ENCODE measurements at places on chromosomes 13 and 19.

DNA sequence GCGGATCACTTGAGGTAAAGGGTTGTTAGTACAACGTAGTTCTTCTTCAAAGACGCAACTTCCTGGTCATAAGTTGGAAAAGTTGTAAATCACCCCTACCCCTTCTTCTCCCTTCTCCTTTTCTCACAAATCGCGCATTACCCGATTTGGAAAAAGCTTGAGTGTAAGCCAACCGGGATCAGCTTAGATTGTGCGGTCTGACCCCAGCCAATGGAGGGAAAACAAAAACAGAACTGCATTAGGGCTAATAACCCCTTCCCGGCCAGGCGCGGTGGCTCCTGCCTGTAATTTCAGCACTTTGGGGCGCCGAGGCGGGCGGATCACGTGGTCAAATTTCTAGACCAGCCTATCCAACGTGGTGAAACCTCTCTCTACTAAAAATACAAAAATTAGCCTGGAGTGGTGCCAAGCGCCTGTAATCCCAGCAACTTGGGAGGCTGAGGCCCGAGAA is 806 bp downstream of the ZNF90 start:
- no peak for DNase-seq

DNA sequence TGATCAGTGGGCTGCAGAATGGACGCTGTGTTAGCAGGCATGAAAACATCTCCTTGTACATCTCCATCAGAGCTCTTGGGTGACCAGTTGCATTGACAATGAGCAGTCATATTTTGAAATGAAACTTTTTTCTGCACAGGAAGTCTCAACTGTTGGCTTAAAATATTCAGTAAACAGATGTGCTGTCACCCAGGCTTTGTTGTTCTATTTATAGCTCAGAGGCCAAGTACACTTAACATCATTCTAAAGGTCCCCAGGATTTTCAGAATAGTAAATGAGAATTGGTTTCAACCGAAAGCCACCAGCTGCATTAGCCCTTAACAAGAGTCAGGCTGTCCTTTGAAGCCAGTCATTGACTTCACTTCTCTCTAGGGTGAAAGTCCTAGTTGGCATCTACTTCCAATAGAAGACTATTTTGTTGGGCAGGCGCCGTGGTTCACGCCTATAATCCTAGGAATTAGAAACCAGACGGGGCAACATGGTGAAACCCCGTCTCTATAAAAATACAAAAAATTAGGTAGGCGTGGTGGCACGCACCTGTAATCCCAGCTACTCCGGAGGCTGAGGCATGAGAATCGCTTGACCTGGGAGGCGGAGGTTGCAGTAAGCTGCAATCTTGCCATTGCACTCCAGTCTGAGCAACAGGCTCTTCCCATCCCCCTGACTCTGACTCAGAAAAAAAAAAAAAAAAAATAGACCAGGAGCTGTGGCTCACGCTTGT is 7.9 kb upstream of the PDE4A start:
- DNase-seq, result no peak

- DNase-seq, result no peak
Observed at GRCh38 chr13:29743201-29743786, 107.1 kb downstream of the UBL3 start.

DNA sequence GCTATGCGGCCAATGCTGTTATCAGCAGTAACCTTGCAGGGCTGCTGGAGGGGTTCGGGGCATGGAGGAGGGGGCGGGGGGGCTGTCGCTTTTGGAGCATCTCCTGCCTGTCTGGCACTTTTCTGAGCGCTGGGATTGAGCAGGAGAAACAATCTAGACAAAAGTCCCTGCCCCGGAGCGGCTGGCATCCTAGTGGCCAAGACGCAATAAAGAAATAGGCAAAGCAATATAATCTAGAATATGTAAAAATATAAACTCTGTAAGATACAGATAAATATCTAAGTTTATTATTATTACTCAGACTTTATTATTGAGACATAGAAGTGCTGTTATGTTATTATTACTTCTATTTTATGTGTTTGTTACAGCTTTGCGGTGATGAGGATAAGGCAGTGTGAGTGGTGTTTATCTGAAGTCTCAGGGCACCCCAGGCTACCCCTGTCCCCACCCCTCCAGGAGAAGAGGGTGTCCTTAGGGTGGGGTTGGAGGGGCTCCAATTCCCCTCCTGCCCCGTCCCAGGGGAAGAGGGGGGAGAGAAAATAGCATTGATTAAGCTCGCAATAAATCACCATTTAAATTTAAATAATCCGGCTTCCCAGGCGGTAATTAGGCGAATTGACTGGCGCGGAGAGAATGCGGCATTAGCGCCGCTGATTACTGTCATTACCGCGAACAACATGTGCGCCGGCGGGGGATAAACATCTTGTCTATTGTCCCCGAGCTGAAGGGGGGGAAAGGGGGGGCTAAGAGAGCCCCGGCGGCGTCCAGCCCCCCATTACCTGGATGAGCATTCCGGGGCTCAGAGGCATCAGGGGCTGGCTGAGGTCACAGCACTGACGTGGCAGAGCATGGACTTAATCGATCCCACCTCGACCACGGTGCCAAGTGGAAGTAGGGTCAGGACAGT is 3.2 kb downstream of the NPAS1 start:
- DNase-seq, result no peak

DNA sequence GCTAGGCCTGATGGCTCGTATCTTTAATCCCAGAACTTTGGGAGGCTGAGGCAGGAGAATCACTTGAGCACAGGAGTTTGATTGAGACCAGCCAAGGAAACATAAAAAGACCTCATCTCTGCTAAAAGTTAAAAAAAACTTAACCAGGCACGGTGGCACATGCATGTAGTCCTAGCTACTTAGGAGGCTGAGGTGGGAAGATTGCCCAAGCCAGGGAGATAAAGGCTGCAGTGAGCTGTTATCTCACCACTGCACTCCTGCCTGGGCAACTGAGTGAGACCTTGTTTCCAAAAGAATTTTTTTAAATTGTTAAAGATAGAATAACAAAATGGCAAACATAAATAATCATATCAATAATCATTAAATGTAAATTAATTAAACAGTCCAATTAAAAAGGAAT is 365.8 kb downstream of the MTUS2 start:
- no peak for DNase-seq

GRCh38 chr19:46413262-46414031 is at the start of gene CCDC8:
CCDC8 (minus strand) TSS chr19:46413564; CDS start chr19:46412810, 754 bp downstream.
- peak; percentile 53 for DNase-seq

DNA sequence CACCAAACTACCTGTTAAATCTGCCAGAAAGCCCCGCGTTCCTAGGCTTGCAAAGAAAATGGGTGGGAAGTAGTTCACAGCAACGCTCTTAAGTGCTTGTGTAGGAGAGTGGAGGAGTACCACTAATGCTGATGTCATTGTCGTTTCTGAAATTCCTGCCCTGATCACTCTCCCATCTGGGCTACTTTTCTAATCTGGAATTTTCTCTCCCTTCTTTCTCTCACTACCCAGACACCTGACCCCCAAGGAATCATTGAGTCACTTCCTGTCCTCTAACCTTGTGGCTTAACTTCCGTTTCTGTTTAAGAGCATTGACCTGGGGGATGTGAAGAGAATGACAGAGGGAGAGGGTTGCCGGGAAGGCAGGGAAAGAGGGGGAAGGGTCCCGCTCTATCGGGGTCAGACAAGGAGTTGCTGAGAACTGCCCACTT is 98.7 kb downstream of the STARD13 start:
- DNase-seq, result no peak

DNA sequence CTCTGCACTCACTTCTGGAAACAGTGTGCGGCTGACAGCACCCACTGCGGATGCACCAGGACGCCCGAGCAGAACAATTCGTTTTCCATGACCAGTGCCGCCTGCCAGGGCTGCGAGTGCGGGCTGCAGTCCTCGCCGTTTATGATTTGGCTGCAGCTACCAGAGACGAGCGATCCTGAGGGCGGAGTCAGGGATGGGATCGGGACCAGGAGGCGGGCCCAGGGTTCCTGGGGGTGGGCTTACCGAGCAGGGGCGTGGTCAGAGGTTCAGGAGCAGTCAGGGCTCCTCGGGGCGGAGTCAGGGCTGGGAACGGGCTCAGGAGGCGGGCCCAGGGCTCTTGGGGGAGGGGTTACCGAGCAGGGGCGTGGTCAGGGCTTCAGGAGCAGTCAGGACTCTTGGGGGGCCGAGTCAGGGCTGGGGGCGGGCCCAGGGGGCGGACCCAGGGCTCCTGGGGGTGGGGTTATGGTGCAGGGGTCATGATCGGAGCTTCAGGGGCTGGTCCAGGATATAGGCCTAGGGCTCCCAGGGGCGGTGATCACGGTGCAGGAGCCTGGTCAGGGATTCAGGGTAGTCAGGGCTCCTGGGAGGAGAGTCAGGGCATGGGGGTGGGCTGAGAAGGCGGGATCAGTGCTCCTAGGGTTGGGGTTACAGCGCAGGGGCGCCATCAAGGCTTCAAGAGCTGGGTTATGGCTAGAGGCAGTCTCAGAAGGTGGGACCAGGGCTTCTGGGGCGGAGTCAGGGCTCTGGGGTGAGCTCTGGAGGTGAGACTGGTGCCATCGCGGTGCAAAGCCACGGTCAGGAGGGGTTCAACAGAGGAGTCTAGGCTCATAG is 1.7 kb downstream of the KLK4 start:
- no peak for DNase-seq

GRCh38 chr13:44298314-44298713 is 75.3 kb upstream of the SERP2 start:
- DNase-seq, result no peak

GRCh38 chr13:102978168-102978567 is 88.0 kb downstream of the SLC10A2 start:
- no peak for DNase-seq

GRCh38 chr13:98653463-98653985 is 76.6 kb upstream of the STK24 start:
- peak; percentile 42 for DNase-seq

DNA sequence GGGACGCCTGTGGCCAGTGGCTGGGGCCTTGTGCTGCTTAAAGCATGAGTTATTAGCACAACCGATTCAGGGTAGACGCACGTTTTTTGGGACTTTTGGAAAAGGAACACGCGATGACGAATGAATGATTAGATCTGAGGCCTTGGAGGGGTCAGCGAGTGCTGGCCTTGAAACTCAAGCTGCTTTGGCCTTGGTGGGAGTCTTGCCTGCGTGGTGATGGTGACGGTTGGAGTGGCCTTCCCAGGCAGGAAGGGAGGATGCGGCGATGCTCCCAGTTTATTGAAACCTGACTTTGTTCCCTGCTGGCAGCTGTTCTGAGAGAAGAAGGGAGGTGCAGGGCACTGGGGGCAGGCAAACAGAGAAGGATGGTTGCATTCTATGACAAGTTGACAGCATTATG is 63.1 kb upstream of the RNF113B start:
- DNase-seq, result no peak

GRCh38 chr13:28251466-28251865 is 113.1 kb downstream of the PAN3 start:
- no peak for DNase-seq

- DNase-seq, result peak; percentile 37
Observed at GRCh38 chr19:30423481-30423880, 51.3 kb downstream of the ZNF536 start.

DNA sequence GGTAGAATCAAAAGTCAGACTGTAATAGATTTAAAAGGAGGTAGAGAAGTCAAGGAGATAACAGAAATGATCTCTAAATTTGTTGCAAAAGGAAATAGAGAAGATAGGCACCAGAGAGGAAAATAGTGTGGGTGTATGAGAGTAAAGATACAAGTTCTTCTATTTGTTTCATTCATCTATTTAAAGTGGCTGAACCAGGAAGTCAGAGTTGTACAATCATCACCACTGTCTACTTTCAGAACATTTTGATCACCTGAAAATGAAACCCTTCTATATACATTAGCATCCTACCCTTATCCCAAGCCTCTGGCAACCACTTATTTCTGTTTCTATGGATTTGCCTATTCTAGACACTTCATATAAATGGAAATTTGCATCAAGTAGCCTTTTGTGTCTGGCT is 36.7 kb downstream of the INTS6 start:
- DNase-seq, result no peak

- DNase-seq, result no peak
Observed at GRCh38 chr13:30111810-30112209, 195.5 kb downstream of the KATNAL1 start.

DNA sequence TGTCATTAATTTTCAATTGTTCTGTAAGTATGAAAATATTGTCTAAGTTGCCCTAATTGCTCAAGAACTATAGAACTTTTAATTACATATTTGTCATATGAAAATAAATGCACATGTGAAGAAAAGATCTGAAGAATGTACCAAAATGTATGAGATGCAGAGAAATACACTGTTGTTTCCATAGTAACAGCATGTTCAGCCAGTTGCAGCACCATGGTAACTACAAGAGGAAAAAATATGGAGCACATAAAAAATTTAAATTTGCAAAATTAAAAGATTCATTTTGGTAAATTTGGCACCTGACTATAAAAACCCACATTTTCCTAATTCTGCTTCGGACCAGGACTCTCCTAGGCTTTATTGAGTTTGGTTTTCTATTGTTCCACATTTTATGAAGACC is 1170.0 kb upstream of the MIR17HG start:
- DNase-seq, result no peak

GRCh38 chr19:21483589-21484170 is 21.7 kb upstream of the ZNF429 start:
- no peak for DNase-seq

DNA sequence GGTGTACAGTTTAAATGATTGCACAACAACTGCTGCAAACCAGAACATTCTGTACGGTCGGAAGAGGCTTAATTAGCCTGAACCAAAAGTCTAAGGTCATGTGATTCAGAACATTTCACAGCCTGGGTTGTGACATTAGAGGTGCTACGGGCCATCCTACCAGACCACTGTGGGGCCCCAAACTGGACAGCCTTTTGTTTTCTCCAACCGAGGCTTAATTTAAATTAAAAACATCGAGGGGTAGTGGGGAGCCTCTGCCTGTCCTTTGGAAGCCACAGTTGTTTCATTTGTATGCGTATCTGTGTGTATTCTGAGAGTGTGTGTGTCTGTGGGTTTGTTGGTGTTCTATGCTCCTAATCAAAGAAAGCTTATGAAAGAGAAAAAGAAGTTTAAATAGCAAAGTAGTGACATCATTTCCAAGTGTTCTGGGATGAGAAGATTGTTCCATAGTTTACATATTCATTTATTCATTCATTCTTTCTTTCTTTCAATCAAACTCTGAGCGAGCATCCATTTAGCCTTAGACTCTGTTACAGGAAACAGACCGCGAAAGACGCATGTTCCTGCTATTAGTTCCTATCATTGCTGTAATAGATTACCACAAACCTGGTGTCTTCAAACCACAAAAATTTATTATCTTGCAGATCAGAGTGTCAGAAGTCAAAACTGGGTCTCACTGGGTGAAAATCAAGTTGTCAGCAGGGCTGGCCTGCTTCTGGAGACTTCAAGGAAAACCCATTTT is 444.8 kb downstream of the FOXO1 start:
- DNase-seq, result no peak

DNA sequence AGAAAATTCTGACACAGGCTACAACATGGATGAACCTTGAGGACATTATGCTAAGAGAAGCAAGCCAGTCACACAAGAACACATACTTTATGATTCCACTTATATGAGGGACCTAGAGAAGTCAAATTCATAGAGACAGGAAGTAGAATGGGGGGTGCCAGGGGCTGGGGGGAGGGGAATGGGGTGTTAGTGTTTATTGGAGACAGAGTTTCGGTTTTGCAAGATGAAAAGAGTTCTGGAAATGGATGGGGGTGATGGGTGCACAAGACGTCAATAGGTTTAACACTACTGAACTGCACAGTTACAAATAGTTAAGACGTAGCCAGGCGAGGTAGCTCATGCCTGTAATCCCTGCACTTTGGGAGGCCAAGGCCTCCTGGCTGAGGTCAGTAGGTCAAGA is 3.5 kb upstream of the ZNF787 start:
- no peak for DNase-seq

Measured in C1 segment of cervical spinal cord (tissue), 14 donors.